ENCODE measurements at places on chromosomes 1 and 21.
A peak's percentile ranks its signal among the peaks of the same experiment; 100 is the strongest.

DNA sequence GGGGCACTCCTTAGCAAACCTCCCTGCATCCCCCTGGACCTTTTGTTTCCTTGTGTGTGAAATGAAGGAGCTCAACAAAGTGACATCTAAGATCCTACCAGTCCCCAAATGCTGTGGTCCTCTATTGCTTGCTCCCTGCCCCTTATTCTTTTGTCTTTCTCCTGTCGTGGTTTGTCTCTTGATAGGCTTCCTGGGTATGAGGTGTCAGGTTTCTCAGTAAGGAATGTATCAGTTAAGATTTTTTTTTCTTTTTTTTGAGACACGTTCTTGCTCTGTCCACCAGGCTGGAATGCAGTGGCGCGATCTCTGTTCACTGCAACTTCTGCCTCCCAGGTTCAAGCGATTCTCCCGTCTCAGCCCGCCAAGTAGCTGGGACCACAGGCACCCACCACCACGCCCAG, 16.8 kb downstream of the CNIH3 start:
- no peak for DNase-seq

DNA sequence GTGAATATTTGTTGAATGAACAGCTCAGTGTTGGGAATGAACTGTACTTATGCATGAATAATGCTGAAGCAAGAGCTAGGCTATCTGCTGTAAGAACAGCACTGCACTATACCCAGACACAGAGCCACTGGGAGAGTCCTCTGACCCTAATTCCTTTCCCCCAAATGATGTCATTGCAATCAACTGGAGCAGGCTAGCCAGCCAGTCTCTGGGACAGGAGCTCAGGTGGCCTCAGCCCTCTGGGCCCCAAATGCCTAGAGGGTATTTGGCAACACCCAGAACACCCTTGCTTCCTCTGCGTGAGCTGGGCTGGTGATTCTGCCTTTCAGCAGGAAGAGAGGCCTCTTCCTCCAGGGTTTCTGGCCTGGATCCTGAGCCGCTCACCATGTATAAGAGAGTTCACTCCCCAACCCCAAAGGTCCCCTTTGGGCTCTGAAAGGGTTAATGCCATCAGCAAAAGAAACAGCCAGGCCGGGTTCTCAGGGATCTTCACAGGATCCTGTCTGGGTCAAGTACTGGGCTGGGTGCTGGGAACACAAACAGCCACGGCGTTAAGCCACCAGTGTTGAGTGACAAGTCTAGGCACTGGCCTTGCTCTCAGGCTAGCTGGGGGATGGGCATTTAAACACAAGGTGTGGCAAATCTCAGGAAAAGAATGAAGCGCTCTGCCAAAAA, 3.7 kb upstream of the PADI4 start:
- no peak for DNase-seq

DNA sequence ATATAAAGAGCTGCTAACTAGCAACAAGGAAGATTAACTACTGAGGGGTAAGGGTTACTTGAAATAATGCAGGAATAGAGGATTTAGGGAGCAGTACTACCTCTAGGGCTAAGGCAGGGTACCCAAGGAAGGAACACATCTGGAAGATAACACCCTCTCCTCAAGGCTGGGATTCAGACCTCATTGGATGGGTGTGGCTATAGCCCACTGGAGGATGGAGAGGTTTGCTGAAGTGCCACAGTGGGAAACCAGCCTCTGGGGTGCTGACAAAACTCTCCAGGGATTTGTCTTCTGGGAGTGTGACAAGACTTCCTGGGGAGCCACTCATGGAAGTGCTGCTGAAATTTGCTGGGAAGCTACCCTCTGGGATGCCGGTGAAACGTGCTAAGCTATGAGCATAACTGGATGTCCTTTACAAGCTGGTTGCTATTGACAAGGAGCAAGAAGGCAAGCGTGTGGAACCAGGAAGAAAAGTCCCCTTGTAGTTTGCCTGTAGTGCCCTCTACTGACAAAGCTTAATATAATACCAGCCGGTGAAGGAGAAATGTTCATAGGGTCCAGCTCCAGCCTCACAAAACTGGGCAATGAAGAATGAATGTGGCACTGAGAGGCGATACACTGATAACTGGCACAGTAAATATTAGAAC, 122.8 kb upstream of the USP24 start:
- peak; percentile 39 for DNase-seq

DNA sequence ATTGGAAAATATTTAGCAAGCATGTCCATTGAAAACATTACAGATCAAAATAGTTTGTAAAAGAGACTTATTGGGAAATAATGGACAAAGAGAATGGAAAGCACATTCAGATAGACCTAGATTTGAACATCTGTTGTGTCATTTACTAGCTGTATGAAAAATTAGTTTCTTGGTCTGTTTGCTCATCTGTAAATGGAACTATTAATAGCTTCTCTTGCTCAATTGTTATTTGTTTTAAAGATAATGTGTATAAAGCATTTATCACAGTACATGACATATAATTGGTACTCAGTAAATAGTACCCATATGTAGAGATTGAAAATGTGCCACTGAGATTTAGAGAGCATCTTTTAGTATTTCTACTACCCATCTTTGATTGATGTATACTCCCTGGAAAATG, 25.9 kb downstream of the RPAP2 start:
- DNase-seq, result no peak

DNA sequence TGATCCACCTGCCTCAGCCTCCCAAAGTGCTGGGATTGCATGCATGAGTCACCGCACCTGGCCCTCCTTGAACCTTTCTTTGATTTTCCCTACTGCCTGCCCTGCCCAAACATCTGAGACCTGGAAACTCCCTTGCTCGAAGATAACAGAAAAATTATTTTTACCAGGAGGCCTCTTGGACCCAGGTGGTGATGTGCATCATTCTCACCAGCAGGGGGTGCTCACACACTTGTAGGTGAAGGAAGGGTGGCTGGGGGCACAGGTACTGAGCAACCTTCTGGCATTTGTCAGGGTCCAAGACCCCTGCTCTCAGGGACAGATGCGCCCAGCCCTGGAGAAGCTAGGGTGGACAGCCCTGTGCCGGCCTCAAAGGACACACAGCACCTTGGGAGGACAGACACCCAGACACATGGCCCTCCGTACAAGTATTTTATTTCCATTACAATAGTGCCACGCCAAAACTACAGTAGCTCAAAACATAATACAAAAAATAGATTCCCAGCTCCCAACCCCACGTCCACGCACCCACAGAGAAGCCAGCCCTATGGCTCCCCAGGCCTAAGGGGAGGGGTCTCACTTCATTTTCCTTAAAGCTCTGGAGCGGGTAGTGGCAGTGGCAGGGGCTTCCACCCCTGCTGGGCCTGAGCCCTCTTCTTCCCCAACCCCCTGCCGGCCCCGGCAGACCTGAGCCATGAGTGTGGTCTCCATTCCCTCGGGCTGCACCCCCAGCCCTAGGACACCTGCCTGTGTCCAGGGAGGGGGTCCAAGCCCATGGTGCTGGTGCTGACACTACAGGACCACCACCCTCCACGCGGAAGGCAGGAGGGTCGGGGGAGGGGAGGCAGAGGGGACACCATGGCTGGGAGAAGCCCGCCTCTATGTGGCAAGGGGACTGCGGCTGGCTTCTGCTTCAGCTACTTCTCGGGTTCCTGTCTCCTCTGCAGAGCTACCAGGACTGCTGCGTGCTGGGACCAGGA, 40.4 kb upstream of the EIF4G3 start:
- DNase-seq, result no peak

DNA sequence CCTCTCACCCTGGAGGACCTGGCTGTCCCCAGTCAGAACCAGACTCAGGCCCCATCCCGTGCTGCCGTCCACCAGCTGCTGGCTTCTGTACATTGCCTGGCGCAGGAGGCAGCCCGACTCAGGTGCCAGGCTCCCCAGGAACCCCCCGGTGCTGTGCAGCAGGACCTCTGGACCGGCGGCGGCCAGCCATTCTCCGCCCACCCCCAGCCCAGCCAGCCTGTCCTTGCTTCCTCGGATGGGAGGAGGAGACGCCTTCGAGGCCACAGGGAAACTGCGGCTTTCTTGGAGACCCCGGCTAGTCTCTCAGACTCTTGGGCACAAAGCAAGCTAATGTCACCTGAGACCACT, 4.4 kb downstream of the C1orf167 start:
- DNase-seq, result no peak

GRCh38 chr1:15762546-15762945, 4.0 kb downstream of the FBLIM1 start:
- no peak for DNase-seq

DNA sequence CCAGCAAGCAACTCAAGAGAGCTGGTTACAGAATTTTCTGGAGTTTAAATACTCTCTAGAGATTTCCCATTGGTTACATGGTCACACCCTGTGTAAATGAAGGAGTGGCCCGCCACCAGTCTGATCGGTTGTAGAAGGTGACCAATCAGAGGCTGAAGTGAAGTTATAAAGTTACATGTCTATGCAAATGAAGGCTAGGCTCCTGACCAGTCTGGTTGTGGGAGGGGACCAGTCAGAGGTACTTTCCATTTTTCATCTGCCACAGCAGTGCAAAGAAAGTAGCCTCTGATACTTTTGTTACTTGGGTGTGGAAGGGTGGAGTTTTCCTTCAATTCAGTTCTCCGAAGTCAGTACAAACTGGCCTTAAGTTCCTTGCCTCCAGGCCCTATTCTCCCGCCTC, 273.7 kb downstream of the BARHL2 start:
- DNase-seq, result no peak

- DNase-seq, result no peak
Observed at GRCh38 chr1:89657886-89658285, 25.0 kb downstream of the LRRC8C start.

DNA sequence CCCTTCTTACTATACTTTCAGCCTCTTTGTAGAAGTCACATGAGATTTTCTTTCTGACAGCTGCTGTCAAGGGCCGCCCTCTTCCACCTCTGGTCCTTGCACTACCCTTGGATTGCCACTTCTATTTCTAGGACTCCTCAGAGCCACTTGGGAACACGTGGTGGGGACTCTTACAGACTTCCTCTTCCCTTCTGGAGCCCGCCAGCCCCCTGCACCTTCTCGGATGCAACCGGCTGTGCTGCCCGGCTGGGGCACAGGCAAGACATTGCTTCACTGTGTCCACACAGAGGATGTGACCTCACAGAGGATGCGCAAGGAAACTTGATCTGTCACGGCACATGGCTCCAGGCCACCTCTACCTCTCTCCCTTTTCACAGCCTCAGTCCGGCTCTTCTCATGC, 2.4 kb upstream of the IKBKE start:
- DNase-seq, result no peak

GRCh38 chr1:72648465-72648864, 366.1 kb upstream of the NEGR1 start:
- DNase-seq, result no peak

DNA sequence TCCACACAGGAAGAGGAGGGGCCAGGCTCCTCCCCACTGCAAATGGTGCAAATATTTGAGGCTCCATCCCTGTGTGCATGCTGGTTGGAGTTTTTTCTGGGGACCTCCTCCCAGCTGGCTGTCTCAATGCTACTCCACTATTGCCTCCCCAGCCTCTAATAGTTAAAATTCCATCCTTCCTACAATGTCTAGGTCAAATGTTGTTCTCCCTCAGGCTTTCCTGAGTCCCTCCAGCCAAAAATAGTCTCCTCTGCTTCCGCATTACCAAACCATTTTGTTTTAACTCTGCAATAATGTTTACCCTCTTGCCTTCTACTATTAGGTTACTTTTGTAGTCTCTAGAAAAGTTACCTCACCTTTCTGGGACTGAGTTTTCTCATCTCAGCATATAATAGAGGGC, 29.6 kb upstream of the FMO1 start:
- no peak for DNase-seq

GRCh38 chr21:32240851-32241687, 37.8 kb downstream of the MIS18A start:
- DNase-seq, result no peak

DNA sequence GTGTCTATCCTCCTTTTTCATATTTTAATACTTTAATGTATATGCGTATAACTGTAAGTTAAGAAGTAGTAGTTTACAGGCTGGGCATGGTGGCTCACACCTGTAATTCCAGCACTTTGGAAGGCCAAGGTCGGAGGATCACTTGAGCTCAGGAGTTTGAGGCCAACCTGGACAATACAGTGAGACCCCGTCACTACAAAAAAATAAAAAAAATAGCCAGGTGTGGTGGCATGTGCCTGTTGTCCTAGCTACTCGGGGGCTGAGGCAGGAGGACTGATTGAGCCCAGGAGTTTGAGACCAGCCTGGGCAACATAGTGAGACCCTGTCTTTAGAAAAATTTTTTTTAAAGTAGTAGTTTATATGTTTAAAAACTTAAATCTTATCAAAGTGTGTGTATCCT, 22.3 kb downstream of the ATPAF1 start:
- DNase-seq, result no peak

DNA sequence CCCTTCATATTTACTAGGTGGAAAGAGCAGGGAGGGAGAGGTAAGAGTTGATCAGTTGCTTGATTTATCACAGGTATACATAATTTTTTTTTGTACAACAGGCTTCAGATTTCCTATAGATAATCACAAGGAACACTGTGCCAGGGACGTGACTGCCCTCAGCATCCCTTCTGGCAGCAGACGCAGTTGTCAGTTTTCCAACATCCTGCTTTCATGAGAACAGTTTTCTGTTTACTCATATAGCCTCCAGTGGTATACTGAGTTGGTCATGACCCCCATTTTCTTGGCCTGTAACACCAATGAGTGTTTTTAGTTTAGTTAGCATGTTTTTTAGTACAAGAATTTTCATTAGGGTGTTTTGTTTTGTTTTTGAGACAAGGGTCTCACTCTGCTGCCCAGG, 37.9 kb upstream of the PTPRF start:
- no peak for DNase-seq

- DNase-seq, result no peak
Observed at GRCh38 chr21:17612023-17612564, 607 bp downstream of the BTG3 start.

GRCh38 chr21:42047821-42048613, 23.1 kb upstream of the UMODL1 start:
- DNase-seq, result no peak

DNA sequence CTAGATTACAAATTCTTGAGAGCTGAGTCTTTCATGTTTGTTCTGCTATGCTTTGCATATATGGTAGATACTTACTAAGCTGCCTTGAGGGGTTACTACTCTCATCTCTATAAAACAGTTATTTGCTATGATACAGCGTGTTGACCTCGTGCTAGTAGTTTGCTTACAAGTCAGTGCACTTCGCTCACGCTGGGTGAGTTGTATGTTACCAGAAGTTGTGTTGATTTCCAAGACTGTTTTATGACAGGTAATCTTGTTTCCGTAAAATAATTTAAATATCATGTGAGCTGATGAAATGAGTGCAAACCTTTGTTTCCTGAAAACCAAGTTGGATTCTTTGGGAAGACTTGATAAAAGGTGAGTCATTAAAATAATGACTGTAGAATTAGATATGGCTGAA, 7.3 kb downstream of the MRPS6 start:
- no peak for DNase-seq

- DNase-seq, result no peak
Observed at GRCh38 chr1:26910343-26911160, 3.2 kb downstream of the NR0B2 start.

DNA sequence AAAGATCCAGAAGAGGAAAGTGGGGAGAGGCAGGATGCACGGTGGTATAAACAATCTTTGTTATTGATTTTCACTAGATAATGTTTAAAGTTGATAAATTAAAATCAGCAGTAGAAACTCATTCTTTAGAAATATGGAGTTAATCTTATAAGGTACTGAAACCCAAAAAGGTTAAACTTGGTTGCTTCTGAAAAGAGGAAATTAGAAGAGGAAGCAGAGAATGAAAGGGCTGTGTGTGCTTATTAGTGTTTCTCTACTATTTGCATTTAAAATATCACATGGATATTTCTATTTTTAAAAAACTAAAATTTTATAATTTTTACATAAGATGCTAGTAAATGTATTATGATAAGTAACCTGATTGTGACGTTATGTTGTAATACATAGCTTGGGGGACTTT, 24.4 kb downstream of the C1orf141 start:
- DNase-seq, result no peak

- no peak for DNase-seq
Observed at GRCh38 chr1:207006914-207007313, 25.6 kb downstream of the C1orf116 start.
